Gastroesophageal sphincter (tissue), 4 donors: ENCODE measurements at places on chromosomes 3 and 15. TPM values are rescaled to one million over a fixed set of nuclear protein-coding genes. Genes with fewer than 3 reads are reported as not detected.
A peak's percentile ranks its signal among the peaks of the same experiment; 100 is the strongest.

PIGX gene
- 35.6 TPM for total RNA-seq

- no peak for ATAC-seq
Measured at GRCh38 chr3:133742351-133743091, 3.7 kb upstream of the TF start.

SERPINI2 gene
- total RNA-seq = not detected

- no peak for ATAC-seq
Measured at GRCh38 chr3:195870442-195870841, 37.9 kb downstream of the TNK2 start.

GRCh38 chr3:36944641-36945270 lies at the start of gene TRANK1:
TSS of gene TRANK1 (minus strand) at chr3:36945054. CDS start at chr3:36944809, 245 bp downstream.
- peak; percentile 72 for ATAC-seq

A4GNT gene
- total RNA-seq = 0.46 TPM

DNA sequence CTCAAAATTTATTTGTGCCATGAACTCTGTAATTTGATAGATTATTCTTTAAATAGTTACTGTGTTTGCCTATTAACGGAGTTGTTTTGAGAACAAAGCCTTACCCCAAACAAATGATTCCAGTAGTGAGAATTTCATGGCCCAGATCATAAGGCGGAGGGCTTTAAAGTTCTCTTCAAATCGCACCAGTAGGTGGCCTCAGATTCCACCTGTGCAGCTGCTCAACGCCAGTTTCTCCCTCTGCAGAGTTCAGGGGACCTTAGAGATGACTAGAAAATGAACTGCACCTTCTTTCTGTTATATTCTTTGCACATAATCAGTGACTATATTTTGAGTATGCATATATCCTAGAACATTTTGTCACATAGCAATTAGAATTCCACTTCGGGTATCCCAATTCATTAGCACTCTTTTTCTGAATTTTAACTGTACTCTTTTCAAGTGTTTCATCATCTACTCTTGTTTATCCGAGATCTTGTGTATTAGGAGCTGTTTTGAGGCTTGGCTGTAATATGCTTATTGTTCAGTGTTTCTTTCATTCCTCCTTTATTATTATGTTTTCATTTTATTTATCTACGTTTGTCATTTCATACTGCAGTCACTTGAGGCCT lies 232.6 kb upstream of the CHRM5 start:
- no peak for ATAC-seq
